ENCODE measurements at places on chromosomes 5 and 9.

GRCh38 chr5:62315376-62316175, 9.6 kb downstream of the KIF2A start:
- DNase-seq: no peak

DNA sequence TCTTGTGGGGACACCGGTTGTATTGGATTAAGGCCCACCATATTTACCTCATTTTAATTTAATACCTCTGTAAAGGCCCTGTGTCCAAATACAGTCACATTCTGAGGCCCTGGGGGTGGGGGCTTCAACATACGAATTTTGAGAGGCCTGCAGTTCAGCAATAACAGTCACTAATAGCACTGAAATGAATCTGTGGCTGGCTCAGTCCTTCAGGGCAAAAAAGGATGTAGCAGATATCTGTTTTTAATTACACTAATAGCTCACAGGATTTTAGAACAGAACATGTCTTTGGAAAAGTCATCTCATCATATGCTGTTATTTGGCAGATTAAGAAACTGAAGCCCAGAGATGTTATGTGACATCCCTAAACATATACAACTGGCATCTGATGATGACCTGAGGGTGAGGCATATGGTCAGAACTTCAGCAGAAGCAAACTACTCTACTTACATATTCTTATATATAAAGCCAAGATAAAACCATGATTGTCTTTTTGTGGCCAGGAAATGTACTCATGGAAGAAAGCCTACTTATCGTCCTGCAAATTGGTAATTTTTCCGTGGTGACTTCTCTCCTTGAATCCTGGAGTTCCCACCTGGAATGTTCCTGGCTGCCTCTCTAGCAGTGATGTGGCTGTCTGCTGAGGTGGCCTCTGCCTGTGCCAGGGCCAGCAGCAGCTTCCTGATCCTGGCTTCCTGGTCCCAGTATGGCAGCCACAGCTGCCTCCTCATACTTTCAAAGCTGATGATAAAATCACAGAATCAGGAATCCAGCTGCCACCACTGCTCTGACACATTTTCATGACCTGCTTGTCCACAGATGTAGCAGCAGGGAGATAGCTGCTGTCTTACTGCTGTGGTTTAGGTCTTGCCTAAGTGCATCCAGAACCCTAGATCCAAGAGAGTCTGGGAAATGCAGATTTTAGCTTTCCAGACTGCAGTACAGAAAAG, 72.1 kb upstream of the ANKRD55 start:
- no peak for DNase-seq

DNA sequence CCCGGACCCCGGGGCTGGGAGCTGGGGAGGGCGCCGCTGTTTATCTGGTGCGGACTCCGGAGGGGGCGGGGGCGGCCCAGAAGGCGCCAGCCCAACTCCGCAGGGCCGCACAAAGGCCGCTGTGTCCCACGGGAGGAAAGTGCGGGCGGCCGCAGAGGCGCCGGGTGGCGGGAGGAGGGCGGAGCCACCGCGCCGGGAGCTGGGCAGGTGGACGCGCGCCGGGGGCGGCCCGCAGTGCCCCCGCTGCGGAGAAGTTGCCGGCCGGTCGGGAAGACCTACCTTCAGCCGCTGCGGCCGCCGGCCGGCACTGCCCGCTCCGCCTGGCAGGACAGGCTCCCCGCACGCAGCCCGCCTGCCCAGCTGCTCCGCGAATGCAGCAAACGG, 43.6 kb downstream of the NACC2 start:
- DNase-seq: peak; percentile 45

DNA sequence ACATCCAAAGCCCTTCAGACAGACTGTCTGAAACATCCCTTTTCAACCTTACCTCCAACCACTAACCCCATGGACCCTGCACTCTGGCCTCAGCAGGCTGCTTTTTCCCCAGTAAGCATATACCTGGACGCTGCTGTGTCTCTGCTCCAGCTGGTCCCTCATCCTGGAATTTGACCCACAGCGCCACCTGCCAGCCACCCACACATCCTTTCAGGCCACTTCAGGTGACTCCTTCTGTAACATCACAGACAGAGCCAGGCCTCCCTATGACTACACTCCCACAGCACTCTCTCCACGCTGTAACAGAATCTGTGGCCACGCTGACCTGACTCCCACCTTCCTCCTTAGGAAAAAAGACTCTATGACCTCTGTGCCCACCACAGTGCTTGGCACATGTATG, 3.4 kb downstream of the MGAT1 start:
- no peak for DNase-seq

GRCh38 chr9:99606957-99607356, 214.7 kb upstream of the NR4A3 start:
- no peak for DNase-seq

DNA sequence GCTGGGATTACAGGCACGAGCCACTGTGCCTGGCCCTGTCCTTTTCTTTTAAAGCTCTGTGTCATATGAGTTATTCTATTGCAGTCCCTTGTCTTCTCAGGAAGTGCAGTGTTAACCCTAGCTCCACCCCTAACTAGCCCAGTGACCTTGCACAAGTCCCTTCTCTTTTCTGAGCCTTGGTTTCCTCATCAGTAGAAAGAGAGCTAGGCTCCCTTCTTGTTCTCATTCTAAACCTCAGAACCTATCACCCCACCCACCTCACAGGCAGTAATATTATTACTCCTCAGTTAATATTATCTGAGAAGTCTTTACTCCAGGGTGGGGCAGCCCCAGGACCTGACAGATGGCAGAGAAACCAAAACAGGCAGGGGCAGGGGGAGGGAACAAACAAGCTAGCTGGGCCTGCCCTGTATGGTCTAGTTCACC, 7.2 kb downstream of the CYFIP2 start:
- DNase-seq: no peak

- peak; percentile 6 for DNase-seq
Observed at GRCh38 chr5:61132559-61132958, 29.7 kb downstream of the SMIM15 start.

GRCh38 chr9:105329719-105330062, 85.2 kb downstream of the SLC44A1 start:
- DNase-seq: no peak

GRCh38 chr9:127113191-127113972, 9.1 kb downstream of the ANGPTL2 start:
- DNase-seq: no peak

DNA sequence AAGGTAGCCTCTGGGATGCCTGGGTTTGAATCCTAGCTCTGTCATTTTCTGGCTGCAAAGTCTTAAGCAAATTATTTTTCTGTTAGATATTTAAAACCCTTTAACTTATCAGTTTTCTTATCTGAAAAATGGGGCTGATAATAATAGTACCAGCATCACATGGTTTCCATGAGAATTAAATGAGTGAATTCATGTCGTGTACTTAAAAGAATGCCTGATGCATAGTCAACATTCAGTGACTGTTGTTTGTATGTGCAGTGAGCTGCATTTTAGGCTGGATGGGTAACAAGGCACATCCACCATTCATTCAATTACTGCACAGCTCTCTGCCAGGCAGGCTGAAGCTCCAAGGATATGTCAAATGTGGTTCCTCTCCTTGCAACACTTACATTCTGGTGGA, 122.0 kb downstream of the PPP2R2B start:
- no peak for DNase-seq

- no peak for DNase-seq
Observed at GRCh38 chr5:110544603-110545002, 181.9 kb downstream of the TMEM232 start.
